Activated gamma-delta T cell treated with anti-CD3 and anti-CD28 coated beads, Interleukin-2, amount 50 U/mL, for 16 hours (primary cell): ENCODE measurements at places on chromosomes 1 and 21.

DNA sequence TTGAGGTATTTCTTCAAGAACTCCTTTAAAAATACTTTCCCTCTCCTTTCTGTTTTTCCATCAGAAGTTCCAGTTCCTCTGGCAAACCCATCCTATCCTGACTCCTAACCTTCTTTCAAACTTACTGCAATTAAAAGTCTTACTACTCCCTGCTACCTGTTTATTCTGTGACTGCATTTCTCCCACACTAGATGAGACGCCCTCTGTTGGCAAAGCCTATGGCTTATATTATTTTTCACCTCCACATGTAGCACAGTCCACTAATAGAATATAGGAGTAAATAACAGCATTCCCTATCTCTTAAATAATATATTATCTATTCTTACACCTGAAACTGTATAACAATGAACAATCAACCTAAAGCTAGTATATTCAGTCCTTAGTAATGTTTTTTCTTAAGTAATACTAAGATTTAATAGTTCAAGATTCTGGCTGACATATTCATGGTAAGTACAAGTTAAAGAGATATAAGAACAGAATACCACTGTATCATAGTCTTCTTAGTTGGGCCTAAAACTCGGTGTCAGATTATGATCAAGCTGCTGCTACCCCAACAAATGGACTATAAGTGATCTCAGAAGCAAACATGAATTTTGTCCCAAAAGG, 54.8 kb downstream of the RAB3GAP2 start:
- DNase-seq = no peak

GRCh38 chr1:226453015-226453704, 45.3 kb upstream of the PARP1 start:
- no peak for DNase-seq

DNA sequence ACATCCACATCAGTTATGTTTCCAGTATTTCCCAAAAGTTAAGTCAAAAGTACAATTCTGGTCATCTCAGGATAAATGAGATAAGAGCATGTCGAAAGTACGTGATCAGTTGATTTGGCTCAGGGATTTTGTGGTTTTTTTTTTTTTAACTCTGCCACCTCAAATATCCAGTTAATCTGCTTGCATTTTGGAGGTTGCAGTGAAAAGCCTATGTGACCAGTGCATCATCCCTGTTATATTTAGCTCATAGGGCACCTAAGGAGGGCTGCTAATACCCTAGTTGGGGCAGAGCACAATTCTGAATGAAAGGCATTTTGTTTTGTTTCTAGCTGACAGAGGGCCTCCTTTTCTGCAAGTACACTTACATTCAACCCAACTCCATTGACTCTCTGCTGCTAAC, 31.7 kb upstream of the RGS16 start:
- DNase-seq = no peak

DNA sequence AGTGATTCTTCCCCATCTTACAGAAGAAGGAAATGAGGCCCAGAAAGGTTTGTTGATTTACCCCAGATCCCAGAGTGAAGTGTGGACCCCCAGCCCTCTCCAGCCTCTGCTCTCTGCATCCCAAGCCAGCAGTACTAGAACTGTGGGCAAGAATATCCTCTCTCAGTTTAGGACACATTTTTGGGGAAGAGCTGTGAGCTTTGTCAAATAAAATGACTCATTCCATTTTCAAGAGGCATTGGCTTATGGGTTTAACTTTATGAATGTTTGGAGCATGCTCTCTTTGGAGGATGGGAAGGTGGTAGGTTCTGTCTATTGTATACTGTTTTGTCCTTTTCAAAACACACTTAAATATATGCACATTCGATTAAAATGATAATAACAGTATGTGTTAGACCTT, 70.6 kb upstream of the CNTN2 start:
- no peak for DNase-seq

DNA sequence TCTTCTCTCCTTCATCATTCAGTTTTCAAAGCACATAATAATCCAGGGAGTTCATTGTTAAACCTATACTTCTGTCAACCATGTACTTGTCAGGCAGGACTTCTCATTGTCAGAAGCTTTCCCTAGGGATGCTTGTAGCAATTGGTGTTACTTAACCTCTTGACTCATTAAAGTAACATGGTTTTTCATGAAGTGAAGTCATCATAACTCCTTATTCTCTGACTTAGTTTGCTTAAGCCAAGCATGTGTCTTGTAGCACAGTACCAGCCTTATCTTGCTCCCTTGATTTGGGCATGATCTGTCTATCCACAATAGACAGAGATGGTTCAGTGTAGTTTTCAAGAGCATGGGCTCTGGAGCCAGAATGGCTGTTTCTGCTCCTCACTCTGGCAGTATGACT, 45.3 kb downstream of the LRIG2 start:
- DNase-seq = no peak

- DNase-seq = no peak
Measured at GRCh38 chr1:45802343-45803298, 791 bp upstream of the MAST2 start.

DNA sequence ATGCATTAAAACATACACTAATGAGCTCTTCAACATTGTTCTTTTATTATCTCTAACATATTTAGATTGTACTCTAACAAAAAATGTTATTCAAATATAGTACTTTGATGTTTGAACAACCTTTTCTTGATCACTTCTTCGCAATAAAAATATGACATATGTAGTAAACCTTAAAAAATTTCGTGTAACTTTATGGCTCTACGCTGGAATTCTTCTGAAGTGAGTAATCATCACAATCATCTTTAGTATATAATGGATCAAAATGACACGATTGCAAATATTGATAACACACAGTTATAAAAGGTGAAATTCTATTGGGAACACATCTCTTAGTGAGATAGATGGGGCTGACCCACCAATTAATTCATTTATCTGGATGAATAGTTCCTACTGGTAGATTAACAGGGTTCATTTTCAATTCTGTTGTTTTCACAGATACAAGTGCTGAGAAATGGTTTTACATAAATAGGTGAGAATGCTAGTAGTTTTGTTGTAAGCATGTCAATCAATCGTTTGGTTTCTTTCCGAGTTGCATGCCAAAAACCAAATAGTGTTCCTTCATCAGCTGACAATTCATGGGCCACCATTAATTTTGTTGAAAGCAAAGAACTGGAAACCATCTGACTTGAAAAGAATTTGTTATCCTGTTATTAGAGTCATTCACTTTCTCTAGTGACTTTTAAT, 1.5 kb upstream of the ZMPSTE24 start:
- no peak for DNase-seq
